Trophoblast cell (in vitro differentiated cells and primary cell): ENCODE measurements at places on chromosomes 4 and X.

DNA sequence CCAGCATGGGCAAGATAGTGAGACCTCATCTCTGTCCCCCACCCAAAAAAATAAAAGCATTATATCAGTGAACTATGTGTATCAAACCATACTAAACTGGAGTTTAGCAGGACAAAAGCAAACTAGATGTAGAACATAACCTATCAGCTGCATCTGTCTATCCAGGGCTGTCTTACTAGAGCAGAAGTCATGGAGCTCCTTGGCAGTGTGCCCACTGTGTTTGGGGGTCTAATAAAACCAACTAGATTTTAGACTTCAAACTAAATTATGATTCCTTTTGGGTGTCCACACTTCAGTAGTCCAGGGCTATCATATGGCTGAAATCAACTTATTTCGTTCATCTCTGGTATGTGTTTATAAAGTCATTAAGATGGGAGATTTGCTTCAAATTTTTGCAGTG lies 8.3 kb downstream of the SLBP start:
- DNase-seq = no peak

- no peak for DNase-seq
Observed at GRCh38 chrX:53251307-53251706, 26.3 kb upstream of the KDM5C start.

GRCh38 chrX:47145395-47146120 lies 537 bp downstream of the RBM10 start:
- DNase-seq = no peak

DNA sequence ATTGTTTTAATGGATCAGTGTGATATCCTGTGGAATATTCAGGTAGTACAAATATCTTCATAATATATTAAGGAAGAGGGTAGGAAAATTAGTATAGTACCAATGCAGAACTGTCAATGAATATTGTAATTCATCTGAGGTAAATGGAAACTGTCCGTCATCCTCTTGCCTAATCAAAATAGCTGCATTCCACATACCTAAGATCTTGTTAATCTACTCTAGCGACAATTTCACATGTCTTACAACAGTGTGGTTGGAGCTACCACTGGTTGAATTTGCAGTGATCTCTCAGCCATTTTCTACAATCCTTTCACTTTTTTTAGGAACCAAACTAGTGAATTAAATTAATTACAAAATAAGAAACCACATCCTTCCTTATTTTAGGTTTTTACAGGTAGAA lies 117.5 kb downstream of the PCDH18 start:
- peak; percentile 81 for DNase-seq

DNA sequence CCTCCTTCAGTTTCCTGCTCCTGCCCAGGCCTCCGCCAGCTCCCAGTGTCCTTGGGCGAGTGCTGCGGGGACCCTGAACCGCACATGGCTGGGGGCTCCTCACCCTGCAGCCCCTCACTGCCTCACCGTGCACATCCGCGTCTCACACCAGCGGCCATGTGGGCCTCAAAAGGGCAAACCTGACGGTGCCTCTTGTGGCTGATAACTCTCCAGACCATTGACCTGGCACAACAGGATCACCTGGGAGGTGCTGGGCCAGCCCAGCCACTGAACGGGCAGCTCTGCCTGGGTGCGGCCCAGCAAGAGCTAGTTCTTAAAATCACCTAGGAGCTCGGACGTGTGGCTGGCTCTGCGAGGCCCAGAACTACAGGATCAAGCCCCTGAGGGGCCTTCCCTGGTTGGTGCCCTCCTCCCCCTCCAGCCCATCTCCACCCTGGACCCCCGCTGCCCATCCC lies 4.1 kb upstream of the S100P start:
- DNase-seq = no peak

GRCh38 chrX:106728337-106728736 lies 1.8 kb downstream of the RNF128 start:
- no peak for DNase-seq

DNA sequence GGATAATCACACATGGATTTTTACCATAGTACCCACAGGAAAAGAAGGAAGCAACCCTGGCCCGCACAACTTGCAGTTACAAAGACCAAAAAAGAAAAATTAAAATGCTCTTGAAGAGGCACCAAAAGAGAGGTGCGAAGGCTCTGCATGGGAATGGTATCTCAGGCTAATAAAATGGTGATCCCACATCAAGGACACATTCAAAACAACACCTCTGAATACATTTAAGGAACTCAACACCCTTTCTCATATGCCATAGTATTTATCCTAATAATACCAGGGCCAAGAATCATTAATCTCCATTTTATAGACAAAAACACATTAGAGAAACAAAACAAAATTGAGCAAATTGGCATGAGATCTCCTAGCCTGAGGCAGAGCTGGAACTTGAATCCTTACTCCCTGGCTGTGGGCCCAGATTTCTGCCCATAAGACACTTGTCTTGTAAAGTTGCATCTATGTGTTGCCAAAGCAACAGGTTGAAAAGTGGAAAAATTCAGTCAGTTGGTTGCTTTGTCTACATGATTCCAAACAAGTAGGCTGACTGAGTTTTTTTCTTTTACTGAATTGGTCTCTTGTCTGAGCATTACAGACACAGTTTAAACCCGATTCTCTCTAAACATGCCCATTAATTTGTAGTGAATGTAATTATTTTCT lies 33.5 kb downstream of the GUCY2F start:
- DNase-seq = no peak

GRCh38 chr4:177404342-177404741 lies 37.9 kb downstream of the AGA start:
- DNase-seq = no peak

GRCh38 chrX:27815209-27815608 lies 7.4 kb downstream of the MAGEB10 start:
- DNase-seq = no peak

GRCh38 chr4:96637971-96638412 lies 798.1 kb downstream of the PDHA2 start:
- DNase-seq = no peak

DNA sequence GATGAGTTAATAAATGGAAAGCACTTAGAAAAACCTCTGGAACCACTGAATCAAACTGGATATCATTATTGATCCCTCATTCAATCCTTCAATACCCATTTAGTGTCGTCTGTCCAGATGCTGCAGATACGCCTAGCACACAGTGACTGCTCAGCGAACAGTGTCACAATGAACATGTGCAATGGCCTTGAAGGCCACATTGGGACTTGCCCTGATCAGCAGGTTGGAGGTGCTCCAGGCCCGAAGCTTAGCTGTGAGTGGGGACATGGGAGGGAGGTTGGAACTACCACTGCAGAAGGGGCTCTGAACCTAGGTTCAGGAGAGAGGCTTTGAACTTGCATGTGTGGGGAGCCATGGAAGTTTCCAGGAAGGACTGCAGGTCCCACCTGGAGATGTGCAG lies 17.2 kb downstream of the GPKOW start:
- no peak for DNase-seq

GRCh38 chr4:119493419-119493818 lies 135.2 kb downstream of the PDE5A start:
- DNase-seq = no peak

DNA sequence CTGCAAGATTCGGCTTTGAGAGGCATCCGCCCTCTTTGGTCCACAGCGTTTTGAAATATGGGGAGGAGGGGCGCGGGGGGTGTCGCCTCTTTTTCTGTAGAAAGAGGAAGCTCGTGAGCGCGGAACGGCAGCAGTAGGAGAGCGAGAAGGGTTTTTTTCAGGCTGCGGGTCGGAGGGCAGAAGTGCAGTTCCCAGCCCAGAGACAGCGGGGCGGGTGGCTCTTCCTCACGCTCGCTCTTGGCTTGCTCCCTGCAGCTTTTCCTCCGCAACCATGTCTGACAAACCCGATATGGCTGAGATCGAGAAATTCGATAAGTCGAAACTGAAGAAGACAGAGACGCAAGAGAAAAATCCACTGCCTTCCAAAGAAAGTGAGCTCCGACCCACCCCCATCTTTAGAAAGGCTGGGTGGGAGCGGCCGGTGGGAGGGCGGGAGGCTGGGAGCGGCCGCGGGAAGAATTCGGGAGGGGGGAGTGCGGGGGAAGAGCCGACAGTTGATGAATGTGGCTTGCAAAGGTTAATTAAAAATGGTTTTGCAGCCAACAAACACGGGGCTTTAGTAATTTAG lies 1.2 kb downstream of the TMSB4X start:
- no peak for DNase-seq

GRCh38 chrX:129760155-129760554 lies 19.6 kb upstream of the SASH3 start:
- DNase-seq = no peak

DNA sequence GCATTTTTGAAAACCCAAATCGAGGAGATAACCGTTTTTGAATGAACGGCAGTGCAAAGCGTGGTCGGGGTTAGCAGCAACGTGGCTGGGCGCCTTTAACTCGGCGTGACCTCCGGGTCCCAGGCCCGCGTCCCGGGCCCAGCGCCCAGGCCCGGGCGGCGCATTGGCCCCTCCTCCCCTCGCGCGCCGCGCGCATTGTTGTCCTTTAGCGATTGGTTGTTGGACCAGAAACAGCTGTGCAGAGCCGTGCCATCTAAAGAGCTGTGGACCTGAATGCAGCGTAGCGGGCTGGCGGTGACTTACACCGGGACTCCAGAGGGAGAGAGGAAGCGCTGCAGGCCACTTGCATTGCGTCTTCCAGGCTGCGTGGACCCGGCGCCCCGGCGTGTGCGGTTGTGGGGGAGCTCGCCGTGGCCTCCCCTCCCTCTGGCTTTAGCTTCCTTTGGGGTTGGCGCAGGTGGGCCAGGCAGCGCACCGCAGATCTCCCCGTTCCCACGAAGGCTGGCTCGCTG lies at the start of gene STOX2:
STOX2 (plus strand) TSS at position 227 of the 512 bp plus-strand sequence. CDS start 1,484 bp downstream, outside the sequence.
- peak; percentile 72 for DNase-seq

GRCh38 chr4:15149839-15150592 lies 147.7 kb downstream of the CPEB2 start:
- DNase-seq = peak; percentile 55

DNA sequence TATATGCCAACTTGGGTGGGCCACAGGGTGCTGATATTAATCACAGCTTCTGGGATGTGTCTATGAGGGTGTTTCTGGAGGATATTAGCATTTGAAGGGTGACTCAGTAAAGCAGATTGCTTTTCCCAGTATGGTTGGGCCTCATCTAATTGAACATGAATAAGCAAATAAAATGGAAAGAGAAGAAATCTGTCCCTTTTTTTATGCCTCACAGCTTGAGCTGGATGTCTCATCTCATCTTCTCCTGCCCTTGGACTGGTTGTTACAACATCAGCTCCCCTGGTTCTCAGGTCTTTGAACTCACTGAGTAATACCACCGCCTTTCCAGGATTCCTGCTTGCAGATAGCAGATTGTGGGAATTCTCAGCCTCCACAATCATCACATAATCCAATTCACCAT lies 1149.2 kb downstream of the PCDH18 start:
- no peak for DNase-seq

- no peak for DNase-seq
Observed at GRCh38 chr4:123299212-123299691, 97.3 kb upstream of the SPRY1 start.

DNA sequence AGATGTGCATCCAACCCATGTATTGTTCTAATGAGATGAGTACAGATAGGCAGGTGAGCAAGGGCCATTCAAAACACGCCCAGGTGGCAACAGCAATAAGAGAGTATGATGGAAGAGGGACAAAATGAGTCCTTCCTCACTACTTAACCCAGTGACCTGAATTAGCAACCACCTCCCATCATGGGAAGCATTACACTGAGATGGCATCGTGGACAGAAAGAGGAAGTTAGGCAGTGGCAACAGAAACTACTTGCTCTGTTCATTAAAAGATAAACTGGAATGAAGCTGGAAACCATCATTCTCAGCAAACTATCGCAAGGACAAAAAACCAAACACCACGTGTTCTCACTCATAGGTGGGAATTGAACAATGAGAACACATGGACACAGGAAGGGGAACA lies 17.2 kb downstream of the RXFP1 start:
- DNase-seq = no peak

DNA sequence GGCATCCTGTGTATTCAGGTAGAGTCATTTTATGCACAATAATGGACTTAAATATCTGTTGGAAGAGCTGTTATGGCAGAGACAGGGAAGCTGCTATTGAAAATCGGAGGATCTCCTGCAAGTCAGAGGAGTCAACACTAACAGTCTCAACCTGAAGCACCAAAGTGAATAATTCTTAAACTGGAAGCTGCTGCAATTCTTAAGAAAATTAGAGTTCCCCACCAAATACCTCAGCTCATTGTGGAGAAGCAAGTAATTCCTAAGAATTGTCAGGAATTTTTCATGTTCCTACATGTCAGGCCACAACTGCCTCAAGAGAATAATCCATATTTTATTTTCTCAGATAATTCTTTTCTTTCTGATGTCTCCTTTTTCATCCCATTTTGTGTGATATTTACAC lies 892.6 kb upstream of the LCORL start:
- DNase-seq = no peak

DNA sequence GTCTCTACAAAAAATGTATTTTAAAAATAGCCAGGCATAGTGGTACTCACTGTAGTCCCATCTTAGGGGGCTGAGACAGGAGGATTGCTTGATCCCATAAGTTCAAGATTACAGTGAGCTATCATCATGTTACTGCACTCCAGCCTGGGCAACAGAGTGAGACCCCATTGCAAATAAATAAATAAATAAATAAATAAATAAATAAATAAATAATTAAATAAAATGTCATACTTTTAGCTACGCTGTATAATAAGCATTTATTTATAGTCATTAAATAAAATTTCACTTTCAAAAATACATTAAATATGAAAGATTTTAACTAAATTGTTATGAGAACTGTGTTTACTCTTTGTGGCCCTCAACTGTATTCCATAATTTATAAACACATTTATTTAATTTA lies 1124.2 kb downstream of the PCDH7 start:
- no peak for DNase-seq

- DNase-seq = peak; percentile 38
Observed at GRCh38 chrX:49192722-49193328, 6.7 kb upstream of the PRICKLE3 start.

DNA sequence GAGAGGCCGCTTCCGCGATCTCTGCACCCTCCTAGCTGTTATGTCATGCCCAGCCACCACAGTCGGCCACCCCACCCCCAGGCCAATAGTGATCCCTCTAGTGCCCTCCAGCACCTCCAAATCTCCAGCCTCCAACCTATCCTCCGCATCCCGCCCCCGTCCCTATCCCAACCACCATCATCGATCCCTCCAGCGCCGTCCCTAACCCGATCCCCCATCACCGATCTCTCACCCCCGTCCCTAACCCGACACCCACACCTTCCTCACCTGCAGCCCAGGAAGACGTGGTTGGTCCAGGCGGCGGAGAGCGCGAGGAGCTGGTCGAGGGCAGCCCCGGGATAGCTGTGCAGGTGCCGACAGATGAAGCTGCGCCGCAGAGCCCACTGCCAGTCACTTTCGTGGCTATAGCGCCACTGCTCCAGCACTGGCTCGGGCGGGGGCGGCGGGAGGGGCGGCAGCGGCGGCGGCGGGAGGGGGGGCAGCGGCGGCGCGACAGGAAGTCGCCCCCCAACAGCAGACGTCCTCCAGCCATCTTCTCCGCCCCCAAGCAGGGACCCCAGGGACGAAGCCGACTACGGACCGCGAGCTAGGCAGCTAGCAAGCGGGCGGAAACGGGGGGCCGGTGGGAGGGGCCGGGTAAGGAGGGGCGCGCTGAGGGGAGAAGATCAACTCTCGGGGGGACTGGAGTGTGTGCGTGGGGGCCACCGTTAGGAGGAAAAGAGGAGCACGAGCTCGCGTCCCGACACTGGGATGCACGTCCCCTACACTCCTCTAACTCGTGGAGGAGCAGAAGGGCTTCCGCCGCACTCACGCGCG lies 552 bp downstream of the NKRF start:
- no peak for DNase-seq
